ENCODE measurements at places on chromosomes 1 and 21.

- DNase-seq, result no peak
Measured at GRCh38 chr21:44778983-44779382, 22.6 kb downstream of the UBE2G2 start.

GRCh38 chr21:25328736-25329135, 278.5 kb downstream of the MRPL39 start:
- no peak for DNase-seq

DNA sequence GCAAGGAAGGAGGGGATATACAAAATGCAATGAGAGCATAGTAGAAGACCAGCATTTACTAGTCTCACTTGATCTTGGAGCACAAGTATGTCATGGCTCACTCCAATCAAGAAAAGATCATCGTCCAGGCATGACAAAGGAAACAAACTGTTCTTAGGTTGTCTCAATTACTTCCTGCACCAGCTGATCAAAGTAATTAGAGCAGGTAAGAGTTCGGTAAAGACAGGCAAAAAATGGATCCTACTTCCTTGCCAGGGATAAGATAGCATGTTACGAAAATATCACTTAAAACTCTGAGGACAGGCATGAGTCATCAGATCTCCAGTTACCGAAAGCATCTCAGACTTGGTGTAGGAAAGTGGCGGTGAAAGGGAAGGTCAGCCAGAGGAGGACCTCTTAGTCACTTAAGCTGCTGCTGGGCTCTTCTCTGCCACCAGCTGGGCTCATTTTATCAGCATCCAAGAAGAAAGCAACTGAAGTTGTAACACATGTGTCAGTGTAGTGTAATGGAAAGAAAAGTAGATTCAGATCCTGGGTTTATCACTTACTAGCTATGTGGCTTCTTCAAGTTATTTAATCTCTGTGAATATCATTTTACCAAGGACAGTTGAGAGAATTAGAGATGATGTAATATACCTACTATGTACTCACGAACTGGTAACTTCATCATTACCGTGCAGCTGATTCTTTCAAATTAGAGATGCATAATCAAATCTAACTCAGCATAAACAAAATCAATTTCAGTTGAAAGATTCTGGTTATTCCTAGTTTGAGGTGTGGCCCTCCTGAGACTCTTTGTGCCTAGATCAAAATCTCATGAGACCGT, 46.8 kb downstream of the XCL1 start:
- no peak for DNase-seq

DNA sequence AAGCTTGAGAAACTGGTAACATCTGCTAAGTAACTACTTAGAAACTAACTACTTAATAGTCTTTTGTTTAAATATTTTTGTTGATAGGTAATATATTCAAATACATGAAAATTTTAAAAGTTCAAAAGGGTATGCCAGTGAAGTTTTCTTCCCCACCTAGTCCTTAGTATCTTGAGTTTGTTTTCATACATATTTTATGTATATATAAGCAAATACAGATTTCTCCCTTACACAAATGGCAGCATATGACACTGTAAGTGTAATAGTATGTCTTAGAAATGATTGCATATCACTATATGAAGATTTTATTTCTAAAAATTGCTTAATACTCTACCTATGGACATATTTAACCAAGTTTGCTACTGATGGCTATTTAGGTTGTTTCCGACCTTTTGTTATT, 38.9 kb downstream of the MARK1 start:
- no peak for DNase-seq

GRCh38 chr1:71785450-71785849, 496.9 kb downstream of the NEGR1 start:
- DNase-seq, result no peak

DNA sequence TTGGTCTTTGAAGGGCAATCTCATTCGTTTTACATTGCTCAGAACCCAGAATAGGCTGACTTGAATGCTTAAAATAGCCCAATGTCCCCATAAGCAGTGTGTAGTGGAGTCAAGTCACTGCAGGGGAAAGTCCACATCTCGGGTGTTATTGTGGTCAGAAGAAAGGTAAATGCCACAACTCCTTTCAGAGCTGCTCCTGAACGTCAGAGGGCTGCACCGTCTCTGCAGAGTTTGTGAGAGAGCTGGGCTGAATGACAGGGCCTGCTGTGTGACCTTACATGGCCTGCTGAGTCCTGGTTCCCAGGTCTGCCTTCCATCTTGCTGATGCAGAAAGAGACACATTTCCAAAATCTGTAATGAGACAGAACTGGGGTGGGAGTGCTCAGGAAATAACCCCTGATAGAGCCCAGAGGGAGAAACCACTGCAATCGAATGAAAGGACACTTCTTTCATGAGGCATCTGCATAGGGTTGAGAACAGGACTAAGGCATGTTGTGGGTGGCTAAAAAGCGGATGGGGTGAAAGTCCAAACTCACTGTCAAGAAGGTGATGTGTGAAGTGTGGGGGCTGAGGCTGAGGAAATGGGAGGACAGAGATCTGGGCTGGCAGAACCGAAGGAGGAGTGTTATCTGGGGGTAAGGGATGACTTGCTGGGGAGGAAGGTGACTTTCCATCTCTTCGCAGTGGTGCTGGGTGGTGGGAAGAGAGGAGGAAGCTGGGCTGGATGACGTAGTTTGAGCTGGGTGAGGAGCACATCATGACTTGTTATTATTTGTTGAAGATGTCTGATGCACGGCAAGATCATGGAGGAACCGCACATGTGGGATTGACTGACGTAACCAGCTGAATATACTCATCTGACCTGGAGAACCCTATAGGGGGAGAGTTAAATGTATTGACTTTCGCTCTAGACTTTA, 33.7 kb downstream of the XCL2 start:
- DNase-seq, result no peak

GRCh38 chr1:7922301-7922700, 18.3 kb downstream of the TNFRSF9 start:
- DNase-seq, result no peak

DNA sequence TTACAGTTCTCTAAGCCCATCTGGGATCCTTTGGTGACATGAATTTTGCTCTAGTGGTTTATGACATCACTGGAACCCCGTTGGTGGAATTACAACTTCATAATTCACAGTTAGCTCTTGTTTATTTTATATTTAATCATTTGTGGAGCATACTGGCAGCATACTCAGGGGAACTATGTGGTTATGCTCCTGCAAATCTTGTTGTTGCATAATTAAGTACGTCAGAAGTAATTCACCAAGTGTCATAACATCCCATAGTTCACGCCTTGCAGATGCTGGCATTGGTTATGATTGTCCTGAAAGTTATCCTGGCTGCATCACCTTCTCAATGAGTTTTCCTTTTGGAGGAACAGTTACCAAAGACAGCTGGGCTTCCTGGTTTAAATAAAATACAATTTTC, 16.5 kb downstream of the PRRX1 start:
- no peak for DNase-seq

DNA sequence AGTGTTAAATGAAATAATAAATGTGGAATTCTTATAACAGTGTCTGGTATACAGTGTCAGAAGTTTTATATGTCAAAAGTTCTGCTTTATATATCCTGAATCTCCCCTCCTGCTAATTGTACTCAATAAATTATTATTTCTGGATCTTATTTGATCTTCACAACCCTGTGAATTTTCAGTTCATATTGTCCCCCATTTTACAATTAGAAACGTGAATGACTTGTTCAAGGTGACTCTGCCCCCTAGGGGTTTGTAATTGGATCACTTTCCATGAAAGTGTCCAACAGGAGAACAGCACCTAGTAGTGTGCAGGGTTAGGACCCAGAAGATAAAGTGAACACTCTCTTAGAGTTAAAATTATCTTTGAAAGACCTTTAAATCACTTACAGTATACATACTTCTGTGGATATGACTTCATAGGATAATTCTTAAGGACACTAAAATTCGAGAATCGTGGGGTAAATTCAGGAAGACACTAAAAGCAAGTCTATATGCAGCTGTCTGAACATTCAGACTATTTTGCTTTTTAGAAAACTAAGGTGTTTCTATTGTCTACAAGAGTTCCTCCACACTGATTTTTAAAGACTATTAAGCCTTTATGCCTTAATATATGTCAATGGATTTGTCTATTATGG, 4.5 kb upstream of the DDR2 start:
- DNase-seq, result no peak

GRCh38 chr1:232377494-232377770, 252.5 kb downstream of the SIPA1L2 start:
- no peak for DNase-seq

DNA sequence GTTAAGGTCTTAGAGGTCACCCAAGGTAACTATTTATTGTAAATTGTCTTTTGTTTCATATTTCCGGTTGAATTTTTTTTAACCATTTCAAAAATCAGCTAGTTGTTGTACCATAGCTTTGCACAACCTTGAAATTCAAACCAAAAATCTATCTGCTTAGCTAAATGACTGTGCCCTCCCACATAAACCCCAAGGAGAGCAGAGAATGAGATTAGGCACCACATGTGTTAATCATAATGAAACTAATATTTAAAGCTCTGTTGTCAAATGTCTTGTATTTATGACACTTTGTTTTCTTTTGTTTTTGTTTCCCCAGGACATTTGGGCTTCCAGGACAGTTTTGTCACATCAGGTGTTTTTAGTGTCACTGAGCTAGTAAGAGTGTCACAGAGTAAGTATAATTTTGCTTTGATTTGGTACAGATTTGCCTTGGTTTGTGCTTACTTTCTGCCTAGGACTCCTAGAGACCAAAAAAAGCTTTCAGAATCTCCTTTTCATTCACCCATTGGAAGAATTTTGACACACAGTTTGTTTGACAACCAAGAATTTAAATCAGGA, 249.9 kb downstream of the NFIA start:
- no peak for DNase-seq

DNA sequence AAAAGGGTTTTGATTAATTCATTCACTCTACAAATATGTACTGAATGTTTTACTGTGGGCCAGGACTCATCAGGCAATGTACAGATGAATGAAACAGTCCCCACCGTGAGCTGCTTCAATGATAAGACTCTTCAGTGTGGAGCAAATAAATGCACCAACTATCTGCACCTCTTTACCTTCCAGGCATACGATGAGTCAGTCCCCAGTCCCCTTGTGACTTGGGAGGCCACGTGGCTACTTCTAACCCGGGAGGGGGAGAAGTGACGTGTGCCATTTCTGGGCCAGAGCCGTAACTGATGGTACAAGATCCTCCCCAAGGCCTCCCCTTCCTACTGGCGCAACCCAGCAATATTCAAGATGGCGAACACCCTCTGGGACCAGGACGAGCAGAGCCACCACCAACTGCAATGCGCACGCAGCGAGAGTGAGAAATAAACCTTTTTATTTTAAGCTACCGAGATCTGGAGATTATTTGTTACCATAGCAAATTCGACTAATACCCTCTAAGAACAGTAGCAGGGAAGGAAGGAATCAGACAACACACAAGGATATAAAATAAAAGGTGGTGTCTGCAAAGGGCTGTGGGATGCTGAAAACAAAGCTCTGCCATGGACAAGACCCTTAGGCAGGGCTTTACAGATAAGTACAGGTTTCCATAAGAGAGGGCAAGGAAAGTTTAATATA, 74.5 kb downstream of the NPHP4 start:
- DNase-seq, result no peak

- DNase-seq, result no peak
Measured at GRCh38 chr21:19566975-19567374, 1163.4 kb upstream of the TMPRSS15 start.

DNA sequence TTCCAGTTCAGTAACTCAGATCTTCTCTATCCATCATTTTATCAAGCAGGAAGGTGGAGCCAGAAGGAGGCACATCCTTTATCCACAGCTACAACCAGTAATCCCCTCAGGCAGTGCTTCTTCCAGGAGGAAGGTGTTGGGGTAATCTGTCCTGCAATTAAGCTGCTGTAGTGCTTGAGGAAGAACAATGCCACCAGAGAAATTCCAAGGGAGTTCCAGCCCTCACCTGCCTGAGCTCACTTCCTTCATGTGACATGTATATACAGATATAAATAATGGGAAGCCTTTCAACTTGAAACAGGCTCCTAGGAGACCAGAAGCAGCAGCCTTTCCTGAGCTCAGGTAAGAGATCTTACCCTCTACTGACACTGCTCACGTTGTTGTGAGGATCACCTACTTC, 2.2 kb upstream of the IL20 start:
- no peak for DNase-seq

GRCh38 chr1:84698151-84699110, 8.2 kb upstream of the SSX2IP start:
- no peak for DNase-seq

DNA sequence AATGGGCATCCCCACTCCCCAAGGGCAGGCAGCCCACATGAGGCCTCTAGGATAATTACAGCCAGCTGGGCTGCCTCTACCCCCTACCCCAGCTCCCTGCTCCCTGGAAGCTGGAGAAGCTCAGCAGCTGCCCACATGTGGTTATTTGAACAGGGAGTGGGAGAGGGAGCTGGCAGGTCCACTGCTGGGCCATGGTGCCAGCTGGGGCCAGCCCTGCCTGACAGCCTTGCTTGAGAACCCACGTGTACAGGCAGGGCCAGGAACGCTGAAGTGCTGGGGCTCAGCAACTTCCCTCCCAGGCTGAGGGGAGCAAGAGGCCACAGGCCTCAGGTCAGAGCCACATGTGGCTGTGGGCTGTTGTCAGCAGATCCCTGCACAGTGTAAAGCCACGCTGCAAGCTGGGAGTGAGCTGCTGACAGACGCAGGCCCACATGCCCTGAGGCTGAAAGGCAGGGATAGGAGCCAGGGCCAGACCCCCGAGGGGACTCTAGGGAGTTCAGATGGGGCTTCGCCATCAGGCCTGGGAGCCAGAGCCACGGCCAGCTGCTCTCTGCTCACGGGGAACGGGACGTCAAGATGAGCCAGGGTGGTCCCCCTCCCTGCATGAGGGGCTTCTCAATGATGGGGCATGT, 129.0 kb downstream of the SYF2 start:
- no peak for DNase-seq

DNA sequence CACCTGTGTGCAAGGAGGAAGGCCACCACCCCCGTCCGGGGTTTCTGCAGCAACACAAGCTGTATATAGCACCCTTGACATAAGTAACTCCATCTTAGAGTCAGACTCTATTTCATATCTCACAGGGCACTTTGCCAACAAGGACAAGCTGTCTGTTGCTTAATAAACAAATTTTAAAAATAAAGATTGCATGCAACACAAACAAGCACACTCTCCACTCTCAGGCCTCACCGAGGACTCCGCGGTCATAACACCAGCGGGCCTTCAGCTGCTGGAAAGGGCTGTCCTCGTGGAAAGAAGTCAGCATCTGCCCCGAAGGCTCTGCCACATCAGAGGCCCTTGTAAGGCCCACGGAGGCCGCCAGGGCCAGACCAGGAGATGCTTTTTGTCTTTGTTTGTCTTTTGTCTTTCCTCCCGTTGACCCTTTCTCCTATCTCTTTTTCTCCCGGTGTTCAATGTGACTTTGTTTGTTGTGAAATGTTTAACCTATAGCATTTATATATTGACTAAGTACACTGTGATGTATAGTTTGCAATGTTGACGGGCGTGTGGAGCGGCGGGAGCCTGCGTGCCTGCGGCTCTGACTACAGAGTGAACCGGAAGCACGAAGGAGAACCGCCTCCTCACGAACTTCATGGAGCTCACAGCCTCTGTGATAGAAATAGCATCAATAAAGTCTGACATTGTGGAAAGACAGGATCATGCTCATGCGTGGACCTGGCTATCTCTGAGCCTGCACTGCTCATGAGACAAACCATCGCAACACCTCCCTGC, 24.1 kb downstream of the MEGF6 start:
- no peak for DNase-seq

All from activated T-cell treated with anti-CD3 and anti-CD28 coated beads for 24 hours (primary cell).